ENCODE measurements at places on chromosomes 5 and 9.

DNA sequence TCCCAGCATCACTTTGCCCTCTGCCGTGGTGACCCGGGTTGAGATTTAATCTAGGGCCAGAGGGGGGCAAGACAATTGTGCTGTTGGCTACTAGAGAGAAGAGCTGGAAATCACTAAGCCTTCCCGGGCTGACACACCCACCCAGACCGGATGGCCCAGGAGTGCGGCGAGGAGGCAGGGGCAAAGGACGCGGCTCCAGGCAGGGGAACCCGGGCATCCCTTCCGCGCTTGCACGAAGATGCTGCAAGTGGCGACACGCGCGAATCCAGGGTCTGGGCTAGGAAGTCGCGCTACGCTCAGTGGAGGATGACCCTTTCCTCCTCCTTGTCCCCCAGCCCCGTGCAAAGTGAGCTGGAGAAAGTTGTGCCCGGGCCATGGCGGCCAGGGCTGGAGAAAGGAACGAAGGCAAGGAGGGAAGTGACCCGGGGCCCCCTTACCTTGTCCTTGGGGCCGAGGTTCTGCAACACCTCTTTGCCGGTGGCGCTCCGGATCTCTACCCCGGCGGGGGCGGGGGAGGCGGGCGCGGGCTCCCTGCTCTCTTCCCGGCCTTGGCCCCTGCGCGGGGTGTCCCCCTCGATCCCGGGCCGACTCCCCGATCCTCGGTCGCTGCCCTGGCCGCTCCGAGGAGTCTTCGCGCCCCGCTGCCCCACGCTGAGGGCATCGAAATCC is 693 bp downstream of the DPYSL3 start:
- DNase-seq, result no peak

- DNase-seq, result no peak
Observed at GRCh38 chr9:136192289-136193126, 12.4 kb downstream of the LHX3 start.

DNA sequence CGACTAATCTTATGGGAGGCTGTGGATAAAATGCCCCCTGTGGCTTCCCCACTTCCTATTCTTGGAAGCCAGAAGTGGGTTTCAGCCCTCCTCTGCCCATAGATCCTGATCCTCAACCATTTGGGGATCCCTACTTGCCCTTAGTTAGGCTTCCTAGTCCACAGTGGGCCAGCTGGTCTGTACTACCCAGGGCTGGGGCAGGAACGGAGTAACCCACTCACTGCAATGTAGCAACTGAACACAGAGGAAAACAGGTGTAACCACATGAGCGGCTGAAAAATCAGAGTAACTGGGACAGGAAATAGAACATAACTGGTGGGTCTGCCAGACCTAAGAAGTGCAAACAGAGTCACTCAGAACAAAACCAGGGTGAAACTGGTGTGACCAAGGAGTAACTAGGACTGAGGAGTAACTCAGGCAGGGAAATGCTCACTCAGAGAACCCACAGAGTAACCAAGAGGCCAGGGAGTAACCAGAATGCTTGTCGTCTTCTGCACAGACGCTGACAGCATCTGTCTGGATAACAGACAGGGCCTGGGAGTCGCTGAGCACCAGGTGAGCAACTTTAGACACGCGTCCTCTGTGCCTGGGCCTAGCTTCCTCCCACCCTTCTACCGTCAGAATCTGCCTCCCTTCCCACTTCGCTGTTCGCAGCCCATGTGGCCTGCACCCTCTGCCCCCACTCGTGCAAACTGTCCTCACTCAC is 1.0 kb downstream of the AQP3 start:
- peak; percentile 74 for DNase-seq

GRCh38 chr5:172063463-172064235 is 57.2 kb upstream of the FBXW11 start:
- DNase-seq, result no peak

- DNase-seq, result no peak
Observed at GRCh38 chr5:77924081-77924480, 147.9 kb upstream of the TBCA start.

- no peak for DNase-seq
Observed at GRCh38 chr9:118148990-118149389, 444.8 kb downstream of the TLR4 start.

DNA sequence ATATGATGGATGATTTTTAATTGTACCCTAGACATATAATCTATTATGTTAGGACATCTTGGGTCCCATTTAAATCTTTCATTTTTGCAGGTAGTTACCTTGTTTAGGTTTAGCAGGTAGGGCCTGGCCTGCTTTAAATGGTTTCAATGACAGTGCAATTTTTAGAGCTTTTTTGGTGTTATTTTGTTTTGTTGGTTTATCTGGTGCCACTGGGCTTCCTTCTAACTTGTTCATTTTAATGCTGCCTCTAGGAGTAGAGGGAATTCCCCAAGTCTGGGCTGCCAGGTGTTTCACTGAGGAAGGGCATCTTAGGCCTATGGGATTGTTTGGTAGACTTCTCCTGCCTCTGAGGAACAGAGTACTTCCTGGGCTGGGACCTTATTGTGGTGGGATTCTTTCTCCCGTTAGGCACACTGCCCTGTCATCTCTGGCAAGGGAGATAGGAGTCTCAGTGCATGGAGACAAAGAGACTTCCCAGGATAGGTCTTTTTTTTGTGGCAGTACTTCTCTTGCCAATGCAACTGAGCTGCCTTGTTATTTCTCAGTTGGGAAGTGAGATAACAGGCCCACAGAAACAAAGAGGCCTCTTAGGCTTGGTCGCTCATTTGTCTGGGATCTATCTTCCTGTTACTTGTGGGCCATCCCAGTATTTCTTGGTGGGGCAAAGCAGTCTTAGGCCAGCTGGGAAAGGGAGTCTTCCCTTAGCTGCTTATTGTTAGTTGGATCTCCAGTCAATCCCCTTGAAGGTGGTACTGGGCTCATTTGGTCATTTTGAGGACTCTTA is 282.9 kb downstream of the FER start:
- no peak for DNase-seq

All from activated CD8-positive, alpha-beta memory T cell treated with anti-CD3 and anti-CD28 coated beads, Interleukin-2, amount 50 U/mL, for 48 hours (primary cell).